ENCODE measurements at places on chromosomes 3 and 15.

DNA sequence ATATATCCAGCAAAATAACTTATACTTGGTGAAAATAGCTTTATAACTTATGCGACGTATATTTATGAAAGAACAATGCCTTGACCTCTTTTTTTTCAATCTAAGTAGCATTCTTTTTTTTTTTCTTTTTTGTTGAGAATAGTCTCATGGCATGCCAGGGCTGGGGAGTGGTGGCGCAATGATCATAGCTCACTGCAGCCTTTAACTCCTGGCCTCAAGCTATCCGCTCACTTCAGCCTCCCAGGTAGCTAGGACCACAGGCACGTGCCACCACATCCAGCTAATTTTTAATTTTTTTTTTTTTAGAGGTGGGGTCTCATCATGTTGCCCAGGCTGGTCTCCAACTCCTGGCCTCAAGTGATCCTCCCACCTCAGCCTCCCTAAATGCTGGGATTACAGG is 43.5 kb downstream of the RAB8B start:
- no peak for DNase-seq

DNA sequence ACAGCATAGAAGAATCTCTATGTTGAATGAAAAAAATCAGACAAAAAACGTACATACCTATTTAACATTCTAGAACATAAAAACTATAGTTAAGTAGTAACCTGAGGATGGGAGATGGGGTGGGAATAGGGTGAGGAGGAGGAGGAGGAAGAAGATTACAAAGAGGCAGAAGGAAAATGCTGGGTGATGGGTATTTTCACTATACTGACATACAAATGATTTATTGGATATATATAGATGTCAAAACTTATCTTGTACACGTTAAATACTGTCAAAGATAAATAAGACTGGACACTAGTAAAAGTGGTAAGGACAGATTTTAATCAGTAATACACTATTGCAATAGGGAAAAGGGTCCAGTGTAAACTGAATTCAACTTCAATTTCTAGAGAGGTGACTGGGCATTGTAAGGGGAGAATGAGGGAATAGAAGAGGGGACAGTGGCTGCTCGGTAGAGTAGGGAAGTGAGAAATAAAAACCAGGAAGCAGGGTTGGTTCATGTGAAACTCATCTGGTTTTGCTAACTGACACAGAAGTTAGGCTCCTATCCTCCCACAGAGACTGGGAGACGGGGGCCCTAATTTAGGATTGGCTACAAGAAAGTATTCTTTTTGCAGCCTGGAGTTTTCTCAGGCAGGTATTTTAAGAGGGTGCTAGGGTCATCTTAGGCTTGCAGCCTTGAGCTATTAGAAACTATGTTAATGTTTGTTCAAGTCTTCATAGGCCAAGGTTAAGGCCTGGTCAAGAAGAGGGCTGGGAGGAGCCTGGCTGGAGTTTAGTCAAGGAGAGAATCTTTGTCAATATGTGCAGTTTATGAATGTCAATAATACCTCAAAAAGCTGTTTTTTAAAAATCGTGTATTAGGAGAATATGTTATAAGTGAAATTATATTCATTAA is 15.0 kb upstream of the C15orf61 start:
- no peak for DNase-seq

DNA sequence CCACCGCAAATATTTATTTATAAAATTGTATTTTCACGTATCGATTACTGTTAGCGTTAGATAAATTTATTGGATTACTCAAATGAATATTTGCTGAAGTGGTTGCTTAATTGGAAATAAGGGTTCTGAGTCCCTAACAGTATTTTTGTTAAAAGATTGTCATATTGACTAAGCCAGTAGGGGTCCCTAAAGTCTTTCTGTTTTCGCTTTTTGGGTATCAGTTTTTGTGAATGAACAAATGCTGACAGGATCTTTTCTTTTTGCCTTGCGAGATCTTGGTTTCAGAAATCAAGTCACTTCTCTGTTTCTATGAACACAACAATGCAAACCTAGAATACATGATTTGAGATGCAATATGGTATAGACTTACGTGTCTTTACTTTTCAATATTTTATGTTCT is 7.1 kb downstream of the RAD51 start:
- DNase-seq: no peak

DNA sequence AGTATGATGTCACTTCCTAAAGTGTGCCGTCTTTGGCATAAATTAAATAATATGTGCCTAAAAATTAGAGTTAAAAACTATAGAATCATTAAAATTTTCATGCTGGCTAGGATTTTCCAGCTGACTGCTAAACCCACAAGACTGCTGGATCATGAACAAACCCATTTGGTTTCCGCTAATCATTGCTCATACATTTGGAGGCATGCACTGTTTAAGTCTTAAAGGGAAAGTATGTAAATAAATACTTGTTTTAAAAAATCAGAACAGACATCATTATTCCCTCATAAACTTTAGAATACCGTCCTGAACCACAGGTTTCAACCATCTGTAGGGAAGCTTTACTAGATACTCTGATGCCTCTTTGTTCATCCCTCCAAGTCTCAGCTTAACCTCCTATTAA is 26.5 kb downstream of the ATP6V1A start:
- DNase-seq: no peak

DNA sequence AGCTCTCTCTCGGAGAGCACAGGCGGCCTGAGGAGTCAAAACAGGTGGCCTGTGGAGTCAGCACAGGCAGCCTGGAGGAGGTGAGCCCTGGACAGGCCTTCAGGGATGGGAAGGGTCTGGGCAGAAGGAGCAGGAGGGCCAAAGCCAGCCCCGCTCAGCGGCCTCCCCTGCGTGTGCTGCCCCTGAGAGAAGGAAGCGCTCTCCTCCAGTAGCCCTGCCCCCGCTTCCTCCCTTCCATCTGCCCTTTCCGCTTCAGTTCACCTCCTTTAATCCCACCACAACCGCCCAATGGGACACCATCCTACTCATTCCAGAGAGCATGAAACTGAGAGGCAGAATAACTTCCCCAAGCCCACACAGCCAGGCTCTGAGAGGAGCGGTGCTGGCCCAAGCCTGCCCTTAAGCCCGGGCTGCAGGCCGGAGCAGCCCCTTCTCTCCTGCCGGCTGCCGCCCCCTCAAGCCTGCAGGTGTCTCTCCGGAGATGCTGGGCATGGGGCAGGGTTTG is 3.2 kb upstream of the NR2E3 start:
- DNase-seq: no peak

GRCh38 chr3:70980646-70981170 is 602.8 kb downstream of the FOXP1 start:
- no peak for DNase-seq

GRCh38 chr15:92914103-92914499 is 14.0 kb downstream of the CHD2 start:
- no peak for DNase-seq

DNA sequence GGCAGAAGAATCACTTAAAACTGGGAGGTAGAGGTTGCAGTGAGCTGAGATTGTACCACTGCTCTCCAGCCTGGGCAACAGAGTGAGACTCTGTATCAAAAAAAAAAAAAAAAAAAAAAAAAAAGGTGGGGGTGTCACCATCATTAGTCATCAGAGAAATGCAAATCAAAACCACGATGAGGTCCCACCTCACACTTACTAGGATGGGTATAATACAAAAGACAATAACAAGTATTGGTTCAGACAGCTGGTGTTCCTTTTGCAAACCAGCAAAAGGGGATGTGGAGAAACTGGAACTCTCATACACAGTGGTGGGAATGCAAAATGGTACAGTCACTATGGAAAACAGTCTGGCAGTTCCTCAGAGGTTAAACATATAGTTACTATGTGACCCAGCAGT is 78.7 kb upstream of the TSC22D2 start:
- no peak for DNase-seq

- no peak for DNase-seq
Measured at GRCh38 chr3:39114456-39114855, 7.0 kb downstream of the TTC21A start.

- no peak for DNase-seq
Measured at GRCh38 chr15:26711445-26711844, 61.4 kb downstream of the GABRB3 start.

DNA sequence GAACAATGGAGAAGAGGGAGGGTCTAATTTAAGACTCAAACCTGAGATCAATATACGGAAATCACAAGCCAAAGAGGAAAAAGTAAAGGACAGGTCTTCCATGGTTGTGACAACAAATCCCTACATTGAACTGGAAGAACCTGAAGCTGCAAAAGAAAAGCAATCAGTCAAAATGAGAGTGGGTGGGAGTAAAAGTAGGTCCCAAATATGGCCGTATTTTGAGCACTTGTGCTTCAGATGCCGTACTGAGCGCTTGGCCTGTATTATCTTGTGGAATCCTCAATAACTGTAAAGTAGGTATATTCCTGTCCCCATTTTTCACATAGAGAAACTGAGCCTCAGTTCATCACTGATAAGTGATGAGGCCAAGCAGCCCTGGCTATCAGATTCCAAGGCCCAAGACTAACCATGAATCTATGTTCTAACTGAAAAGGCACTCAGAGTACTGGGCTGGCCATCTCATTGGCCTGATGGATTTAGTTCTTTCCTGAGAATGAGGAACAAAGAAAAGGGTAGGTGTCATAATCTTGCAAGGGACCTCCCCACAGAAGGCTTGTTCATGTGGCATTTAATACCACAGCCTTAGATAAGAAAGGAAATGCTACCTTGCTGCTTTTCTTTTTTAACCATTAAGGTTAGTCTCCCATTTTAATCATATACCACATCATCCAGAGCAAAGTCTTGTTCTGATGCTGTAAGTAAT is 52.5 kb downstream of the LRRN1 start:
- DNase-seq: no peak

- DNase-seq: no peak
Measured at GRCh38 chr3:152508705-152509104, 240.0 kb downstream of the MBNL1 start.

- DNase-seq: no peak
Measured at GRCh38 chr15:70503798-70504298, 259.5 kb downstream of the UACA start.

- no peak for DNase-seq
Measured at GRCh38 chr3:99253963-99254355, 352.5 kb upstream of the DCBLD2 start.

DNA sequence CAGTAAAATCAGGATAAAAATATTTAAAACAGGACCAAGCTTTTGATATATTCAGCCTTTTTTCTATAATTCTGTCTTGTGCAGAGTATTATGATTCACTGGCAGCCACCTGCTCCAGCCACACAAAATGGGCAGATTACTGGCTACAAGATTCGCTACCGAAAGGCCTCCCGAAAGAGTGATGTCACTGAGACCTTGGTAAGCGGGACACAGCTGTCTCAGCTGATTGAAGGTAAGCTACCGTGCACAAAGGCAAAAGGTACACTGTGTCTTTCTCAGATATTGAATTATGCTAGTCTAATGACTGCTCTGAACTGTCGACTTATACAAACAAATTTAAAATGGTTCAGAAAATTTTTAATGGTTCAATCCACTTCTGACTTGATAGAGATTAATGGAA is 114.2 kb downstream of the HCN4 start:
- no peak for DNase-seq

- no peak for DNase-seq
Measured at GRCh38 chr15:43538091-43538490, 20.7 kb downstream of the MAP1A start.

- no peak for DNase-seq
Measured at GRCh38 chr3:20810555-20810954, 624.5 kb upstream of the SGO1 start.

GRCh38 chr3:175478301-175478700 is 619.2 kb downstream of the NAALADL2 start:
- DNase-seq: no peak

DNA sequence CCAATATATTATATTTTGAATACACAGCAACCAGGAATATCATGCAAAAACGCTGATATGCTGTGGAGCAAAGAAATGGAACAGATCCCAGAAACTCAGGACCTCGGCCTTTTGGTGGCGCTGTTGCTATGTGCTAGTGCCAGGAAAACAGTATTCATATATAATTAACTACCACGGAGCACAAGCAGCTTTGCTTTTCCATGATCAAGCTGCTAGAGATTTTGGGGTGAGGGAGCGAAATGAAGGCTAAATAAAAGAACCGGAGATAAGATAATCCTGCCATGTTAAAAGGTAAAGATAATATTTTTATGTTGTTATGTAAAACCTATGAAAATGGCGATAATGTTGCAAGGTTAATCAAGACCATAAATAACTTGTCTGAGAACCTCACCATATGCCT is 157.7 kb upstream of the FAM3D start:
- no peak for DNase-seq

DNA sequence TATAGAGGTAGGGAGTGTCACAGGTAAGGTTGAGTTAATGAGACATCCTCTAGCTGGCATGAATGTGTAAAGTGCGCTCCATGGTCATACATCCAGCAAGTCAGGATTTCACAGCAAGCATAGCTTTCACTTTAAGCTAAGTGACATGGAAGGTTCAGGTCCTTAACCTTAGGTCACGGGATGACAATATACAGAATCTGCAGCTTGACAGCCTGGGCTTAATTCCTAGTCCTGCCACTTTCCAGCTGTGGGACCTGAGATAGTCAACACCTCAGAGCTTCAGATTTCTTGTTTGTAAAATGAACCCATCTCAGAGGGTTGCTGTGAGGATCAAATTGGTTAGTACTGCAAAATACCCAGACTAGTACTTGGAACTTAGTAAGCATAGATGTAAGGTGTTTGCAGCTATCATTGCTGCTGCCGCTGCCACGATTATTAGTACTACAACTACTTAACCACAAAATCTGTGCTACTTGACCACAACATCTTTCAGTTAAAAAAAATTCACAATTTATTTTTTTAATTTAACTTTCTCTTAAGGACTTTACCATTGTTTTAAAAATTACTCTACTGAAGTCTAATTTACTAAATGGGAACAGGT is 890.1 kb upstream of the CFAP20DC start:
- DNase-seq: no peak

DNA sequence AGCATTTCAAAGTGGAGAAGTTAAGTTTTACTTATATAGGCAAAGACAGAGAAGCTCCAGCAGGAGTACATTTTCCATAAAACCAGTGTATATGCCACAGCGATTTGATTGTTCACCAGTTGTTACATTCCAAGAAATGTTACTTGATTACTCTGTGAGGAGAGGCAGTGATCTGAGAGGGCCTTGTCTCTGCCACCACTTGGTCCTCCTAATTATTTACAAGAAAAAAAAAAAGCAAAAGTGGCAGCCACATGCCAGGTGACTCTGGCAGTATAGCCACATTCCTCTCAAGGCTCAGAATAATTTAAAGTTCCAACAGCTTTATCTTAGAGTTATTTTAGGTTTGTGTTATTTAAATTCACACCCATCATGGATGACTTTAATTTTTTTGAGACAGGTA is 1077.8 kb downstream of the ZPLD1 start:
- DNase-seq: no peak

DNA sequence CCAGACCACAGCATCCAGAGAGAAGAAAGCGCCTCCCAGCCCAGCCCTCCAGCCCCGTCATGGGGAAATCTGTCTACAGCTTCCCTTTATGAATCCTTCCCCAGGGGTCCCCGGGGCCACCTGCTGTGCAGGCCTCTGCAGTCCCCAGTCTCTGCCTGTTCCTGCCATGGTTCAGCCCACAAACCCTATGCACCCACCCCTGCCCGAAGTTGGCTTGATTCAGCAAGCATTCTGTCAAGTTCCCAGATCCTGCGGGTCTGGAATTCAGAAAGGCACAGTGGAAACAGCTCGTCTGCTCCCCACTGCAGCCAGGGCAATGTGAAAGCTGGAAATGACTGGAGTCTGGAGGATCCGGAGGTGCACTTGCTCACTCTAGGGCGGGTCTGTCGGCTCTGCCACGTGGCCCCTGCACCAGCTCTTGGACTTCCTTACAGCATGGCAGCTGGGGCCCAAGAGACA is 2.9 kb upstream of the OCA2 start:
- no peak for DNase-seq

- DNase-seq: no peak
Measured at GRCh38 chr3:40923143-40923542, 276.2 kb upstream of the CTNNB1 start.

Data from activated T-cell treated with anti-CD3 and anti-CD28 coated beads for 4 hours (primary cell).